ENCODE measurements at places on chromosomes 13 and 19.

- DNase-seq, result peak; percentile 37
Measured at GRCh38 chr13:24178847-24179485, 18.4 kb downstream of the SPATA13 start.

GRCh38 chr19:30374539-30374864 is 2.3 kb downstream of the ZNF536 start:
- no peak for DNase-seq

- DNase-seq, result no peak
Measured at GRCh38 chr19:6773323-6773931, 919 bp downstream of the VAV1 start.

DNA sequence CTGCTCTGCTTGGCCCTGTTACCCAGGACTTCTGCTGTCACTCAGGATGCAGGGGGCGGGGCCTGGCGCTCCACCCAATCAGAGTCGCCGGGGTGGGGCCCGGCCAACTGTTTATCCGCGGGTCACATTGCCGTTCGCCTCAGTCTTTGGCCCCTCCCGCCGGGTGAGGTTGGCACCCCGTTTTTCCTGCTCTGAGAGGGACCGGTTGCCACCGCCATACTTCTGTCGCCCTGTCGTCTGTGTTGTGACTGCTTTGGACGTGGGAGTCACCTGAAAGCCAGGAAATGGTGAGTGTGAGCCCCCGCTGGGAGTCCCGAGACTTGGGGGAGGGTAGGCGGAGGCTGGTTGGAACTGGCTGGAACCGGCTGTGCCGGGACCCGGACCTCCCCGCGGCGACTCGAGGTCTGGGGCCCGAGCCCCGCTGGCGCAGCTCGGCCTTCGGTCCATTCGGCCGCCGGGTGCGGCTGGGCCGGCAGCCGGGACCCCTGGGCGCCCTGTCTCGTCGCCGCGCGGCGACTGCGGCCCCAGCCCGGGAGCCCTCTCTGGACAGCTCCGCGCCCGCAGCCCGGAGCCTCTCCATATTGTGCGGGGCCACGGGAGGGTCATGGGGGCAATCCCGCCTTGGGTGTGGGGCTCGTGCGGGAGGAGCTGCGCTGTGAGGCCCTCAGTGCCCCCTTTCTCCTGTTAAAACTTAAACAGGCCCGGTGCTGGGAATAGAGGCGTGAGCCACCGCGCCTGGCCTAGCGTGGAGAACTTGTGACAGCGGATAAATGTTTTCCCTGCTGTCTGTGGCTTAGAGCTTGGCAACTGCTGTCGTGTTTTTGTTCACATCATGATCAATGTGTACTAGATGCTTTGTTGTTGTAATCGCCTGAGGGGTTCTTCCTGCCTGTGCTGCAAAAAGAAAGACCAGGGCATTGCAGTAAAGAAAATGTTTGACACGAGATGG is at the start of gene ZNF844:
TSS of gene ZNF844 (plus strand) at position 142 of the 949 bp plus-strand sequence. CDS start at position 285, 143 bp downstream.
- DNase-seq, result peak; percentile 79

DNA sequence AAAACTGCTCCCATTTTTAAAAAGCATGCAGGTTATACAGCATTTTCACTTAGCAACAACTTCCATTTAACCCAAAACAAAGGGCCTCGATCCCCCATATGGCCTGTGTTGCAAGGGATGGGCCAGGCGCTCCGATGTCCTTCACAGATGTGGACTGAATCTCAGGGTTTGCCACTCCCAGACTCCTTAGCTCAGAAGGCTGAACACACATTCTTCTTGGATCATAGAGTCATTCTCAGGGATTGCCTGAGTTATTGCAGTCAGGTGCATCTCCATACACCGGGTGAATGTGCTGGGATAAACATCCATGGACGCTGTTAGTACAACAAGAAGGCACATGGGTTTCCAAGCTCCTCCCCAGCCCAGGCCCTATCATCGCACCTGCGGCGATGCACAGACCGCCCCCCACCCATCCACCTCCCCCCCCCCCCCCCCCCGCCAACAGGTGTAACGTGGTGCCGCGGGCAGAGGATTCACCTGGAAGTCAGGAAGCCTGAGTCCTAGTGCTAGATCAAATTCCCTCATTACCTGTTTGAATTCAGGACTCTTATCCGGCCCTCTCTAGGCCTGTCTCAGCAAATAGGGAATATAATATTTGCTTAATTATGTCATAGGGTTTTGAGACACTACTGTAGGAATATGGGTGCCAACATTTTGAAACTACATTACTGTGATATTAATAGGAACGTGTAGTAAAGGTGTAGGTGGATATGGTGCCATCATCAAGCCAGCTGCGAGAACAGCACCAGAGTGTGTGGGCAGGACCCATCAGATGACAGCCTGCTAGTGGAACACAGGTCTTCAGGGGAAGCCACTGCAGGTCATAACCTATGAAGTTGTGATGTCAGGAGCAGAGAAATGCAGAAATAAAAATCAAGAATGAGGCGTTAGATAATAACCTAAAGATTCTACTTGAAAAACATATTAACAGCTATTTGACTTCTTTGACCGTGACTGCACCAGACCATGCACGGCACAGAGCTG is 110.9 kb downstream of the SACS start:
- DNase-seq, result peak; percentile 21

- no peak for DNase-seq
Measured at GRCh38 chr19:4415352-4415751, 12.9 kb downstream of the CHAF1A start.

DNA sequence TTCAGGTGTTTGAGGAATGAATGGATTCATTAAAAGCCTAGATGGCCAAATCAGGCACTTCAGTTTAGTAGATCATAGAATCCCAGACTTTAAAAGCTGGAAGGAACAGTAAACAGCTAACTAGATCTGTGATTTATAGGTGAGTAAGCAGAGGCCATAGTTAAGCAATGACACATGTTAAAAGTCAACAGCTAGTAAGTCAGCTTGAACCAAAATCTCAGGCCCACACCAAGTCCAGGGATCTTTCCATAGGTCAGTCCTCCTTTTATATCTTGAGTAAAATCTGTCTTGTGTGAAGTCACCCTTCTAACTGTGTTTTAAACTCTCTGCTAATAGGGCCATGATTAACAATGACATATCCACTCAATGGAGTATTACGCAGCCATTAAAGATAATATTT is 275.5 kb upstream of the SOX21 start:
- DNase-seq, result no peak

DNA sequence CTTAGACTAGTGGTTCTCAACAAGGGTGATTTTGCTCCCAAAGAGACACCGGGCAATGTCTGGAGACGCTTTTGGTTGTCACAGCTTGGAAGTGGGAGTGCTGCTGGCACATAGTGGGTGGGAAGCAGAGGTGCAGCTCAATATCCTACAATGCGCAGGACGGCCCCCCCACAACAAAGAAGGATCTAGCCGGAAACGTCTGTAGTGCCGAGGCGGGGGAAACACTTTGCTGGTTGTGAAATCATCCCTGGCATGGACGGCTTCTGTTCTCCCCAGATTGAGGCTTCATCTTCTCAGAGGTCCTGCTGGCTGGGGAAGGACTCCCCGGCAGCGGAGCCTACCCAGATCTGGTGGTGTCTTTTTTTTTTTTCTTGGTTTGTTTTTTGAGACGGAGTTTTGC is 13.4 kb upstream of the SYT5 start:
- DNase-seq, result no peak

DNA sequence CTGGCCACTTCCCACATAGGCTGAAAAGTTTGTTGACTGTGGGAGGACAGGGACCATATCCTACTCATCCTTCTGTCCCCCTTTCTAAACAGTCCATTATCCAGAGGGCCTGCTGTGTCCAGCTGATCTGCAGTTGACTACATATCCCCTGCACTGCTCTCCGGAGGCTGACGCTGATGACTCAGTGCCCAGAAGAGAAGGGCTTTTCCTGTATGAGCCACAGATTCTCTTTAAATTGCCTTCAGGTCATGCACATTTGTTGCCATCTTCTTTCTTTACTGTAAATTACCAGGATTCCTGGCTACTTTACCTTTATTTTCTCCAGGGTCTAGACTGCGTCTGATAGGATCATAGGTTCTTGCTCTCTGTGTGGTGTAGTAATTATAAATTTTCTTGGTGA is 125.2 kb downstream of the LACC1 start:
- DNase-seq, result peak; percentile 71

DNA sequence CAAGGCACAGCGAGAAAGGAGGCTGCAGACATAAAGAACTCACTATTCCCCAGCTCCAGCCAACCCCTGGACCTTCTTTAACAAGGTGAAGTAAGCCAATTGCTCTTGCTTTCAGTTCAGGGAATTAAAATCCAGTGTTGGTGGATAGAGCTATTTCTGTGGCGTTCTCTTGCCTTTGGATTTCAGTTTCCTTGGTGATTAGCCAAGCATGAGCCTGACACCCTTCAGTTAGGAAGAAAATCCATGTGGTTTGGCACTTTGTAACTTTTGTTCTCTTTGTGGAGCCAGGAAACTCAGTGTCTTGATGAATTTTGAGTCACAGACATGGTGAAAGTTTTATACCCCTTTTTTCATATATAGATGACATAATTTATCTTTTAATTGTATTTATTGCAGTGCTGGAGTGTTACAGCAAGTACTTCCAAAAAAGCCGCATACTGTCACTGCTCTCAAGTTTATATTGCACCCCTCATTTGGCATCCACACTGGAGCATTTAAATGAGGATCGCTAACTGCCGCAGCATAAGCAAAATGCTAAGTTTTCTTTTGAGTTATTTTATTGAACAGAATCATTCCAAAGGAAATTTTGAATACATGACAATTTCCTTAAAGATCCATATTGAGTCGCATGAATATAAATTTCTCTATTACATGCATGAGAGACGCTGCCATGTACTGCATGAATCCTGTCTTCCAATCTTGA is 406.8 kb downstream of the MYO16 start:
- DNase-seq, result no peak

Data from LHCN-M2 (cell line).